ENCODE measurements at places on chromosomes 11 and 22.

GRCh38 chr11:10933455-10934292, 75.8 kb upstream of the ZBED5 start:
- DNase-seq, result peak; percentile 53

GRCh38 chr11:16831316-16832192, 93.1 kb downstream of the C11orf58 start:
- no peak for DNase-seq

DNA sequence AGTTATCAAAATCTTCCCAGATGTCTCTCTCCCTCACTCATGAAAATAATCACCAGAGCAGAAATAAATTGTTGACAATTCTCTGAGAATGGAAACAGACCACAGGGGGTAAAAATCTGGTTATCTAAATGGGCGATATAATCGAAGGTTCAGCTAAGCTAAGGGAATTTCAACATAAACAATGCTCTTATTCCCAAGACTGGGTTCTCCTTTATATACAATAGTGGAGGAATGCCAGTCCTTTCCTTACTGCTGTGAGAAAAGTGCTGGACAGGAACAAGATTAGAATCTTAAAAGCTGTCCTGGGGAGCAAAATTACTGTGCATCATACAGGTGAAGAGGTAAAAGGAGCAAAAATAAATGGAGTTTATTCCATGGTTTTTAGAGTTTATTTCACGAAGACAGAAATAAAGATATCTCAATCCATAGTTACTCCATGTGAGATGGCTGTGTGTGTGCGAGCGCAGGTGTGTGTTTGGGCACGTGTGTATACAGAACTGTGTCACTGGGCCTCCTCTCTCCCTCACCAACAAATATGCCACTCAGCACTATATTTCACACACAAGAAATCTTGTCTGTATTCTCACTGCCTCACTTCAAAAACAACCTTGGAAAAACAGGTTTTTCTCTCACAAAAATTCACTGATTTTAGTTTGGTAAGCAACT, 385.6 kb downstream of the DCDC1 start:
- DNase-seq, result no peak

DNA sequence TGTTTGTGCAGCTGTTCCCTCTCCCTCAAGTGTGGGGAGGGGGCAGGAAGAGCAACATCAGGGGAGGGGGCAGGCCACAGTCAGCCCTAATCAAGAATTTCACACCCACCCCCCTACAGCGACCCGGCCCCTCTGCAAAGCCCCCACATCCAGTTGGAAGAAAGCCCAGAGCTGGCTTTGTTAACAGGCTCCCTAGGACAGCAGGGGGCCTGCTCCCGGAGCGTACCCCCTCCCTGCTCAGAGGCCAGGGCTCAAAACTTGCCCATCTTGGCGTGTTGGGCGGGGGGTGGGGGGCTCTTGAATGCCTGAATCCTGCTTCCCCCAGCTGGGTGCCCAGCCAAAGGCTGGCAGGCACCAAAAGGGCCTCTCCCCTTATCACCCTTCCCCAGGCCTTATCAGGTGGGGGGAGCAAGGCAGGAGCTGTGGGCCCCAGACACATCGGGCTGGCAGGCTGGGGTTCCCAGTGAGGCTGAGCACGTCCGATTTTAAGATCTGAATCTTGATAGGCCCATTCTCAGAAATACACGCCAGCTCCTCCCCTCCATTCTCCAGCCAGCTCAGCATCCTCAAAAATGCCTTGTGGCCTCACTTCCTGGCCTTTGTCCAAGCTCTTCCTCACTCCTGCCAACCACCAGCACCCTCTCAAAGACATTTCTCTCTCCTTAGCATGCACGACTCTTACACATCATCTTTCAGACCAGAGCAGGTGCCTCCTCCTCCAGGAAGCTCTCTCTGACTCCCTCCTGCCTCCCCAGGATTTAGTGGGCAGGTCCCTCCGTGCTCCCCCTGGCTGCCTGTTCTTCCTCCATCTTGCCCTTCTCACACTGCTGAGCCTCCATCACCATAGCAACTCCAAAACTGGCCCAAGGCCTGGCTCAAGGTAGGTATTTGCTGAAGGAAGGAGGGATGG, 384.8 kb downstream of the MN1 start:
- DNase-seq, result no peak

GRCh38 chr22:50563413-50564160, 868 bp upstream of the SYCE3 start:
- DNase-seq, result no peak

GRCh38 chr11:67289226-67289650, at the start of gene ANKRD13D:
Gene ANKRD13D, plus strand, starts transcription at chr11:67289303. Its CDS starts 158 bp downstream, at chr11:67289461.
- no peak for DNase-seq

- no peak for DNase-seq
Observed at GRCh38 chr22:31891366-31892079, 52.8 kb upstream of the YWHAH start.

- DNase-seq, result no peak
Observed at GRCh38 chr22:23781065-23781464, 5.7 kb upstream of the SMARCB1 start.

DNA sequence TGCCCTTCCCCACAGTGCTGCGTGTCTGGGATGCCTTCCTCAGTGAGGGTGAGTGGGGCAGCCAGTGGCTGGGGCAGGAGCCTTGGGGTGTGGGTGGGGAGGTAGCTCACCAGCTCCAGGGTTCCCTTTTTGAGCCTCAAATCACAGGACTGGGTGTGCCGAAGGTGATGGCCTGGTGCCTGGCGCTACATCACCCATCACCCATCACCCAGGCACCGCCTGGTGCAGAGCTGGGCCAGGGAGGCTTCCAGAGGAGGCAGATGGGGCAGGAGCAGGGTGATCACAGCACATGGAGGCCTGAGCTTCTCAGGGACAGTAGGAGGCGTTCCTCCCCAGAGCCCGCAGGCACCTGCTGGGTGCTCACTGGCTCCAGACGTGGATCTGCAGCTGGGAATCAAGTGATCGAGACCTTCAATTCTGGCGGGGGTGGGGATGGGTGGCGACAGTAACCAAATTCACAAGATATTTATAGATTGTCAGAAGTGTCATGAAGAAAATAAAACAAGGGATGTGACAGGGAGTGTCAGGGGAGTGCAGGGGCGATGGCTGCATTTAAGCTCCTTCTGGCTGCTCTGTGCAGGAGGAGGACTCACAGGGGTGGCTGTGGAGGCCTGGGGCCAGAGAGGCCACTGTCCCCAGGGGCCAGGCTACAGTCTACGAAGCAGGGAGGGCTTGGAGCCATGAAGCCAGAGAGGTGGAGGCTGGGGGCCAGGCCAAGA, 3.2 kb downstream of the TBC1D10C start:
- no peak for DNase-seq

DNA sequence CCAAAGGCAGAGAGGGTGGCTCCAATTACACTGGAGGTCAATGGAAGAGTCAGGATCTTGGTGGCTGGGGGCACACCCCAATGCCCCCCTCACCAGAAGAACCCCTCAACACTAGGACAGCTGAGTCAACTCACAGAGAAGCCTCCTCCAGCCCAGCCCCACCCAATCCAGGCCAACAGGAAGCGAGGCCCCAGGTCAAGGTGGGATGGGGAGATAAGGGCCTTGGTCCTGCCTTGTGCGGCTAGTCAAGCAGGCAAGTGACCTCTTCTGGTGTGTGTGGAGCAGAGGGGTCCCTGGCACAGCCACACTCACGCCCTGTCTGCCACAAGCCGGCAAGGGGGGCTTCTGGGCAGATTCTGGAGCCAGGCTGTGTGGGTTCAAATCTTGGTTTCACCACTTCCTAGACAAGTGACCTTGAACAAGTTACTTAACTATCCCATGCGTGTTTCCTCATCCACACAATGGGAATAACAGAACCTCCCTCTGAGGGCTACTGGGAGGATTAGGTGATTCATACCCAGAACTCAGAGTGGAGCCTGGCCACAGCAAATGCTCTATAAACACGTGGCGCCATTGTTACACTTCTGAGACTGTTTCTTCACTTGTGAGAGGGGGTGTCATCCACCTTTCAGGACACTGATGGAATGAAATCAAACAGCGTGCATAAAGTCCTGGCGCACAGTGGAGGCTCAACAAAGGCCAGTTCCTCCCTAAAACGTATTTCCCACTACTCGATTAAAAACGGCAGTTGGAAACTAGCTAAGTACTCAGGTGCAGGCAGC, 3.2 kb downstream of the TTLL12 start:
- no peak for DNase-seq
